ENCODE measurements at places on chromosomes 16 and 17.
A peak's percentile ranks its signal among the peaks of the same experiment; 100 is the strongest.

GRCh38 chr17:78601577-78602190 lies 24.5 kb upstream of the DNAH17 start:
- no peak for DNase-seq

- DNase-seq, result no peak
These were observed 49.0 kb upstream of the PIK3R6 start for GRCh38 chr17:8916466-8916865.

DNA sequence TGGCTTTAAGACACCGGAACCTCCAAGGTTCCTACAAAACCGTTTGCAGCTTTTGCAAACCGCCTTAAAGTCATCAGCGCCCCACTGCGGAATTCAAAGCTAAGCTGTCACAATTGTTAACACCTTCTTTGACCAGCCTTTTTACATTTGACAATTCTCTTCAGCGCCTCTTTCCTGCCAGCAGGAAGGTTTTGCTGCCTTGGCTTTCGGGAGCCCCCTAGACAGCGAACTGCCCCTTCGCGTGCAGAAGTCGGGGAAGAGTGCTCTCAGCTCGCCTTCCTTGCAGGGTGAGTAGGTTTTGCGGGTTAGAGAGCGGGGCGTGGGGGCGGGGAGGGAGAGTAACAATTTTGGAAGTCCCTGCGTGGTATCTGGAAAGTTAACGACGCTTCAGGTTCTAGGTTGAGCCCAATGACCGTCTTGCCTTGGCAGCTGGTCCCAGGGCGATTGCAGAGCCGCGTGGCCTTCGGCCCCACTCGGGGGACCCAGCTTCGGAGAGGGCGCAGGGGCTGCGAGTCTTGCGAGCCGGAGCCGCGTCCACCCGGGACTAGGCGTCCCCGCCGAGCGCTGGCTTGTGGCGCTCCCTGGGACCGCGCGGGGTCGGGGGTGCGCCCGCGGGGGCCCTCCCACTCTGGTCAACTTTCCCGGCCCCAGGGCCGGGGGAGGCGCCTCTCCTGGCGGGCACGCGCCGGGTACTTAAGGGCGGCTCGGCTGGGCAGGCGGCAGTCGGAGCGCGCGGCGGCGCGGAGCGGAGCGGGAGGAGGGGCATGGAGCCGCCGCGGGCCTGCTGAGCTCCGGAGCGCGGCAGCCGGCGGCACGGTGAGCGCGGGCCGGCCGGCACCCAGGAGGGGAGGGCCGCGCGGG lies at the start of gene HAS3:
HAS3 (plus strand) TSS at position 153 of the 861 bp plus-strand sequence. CDS start 3,743 bp downstream, outside the sequence.
- peak; percentile 22 for DNase-seq

DNA sequence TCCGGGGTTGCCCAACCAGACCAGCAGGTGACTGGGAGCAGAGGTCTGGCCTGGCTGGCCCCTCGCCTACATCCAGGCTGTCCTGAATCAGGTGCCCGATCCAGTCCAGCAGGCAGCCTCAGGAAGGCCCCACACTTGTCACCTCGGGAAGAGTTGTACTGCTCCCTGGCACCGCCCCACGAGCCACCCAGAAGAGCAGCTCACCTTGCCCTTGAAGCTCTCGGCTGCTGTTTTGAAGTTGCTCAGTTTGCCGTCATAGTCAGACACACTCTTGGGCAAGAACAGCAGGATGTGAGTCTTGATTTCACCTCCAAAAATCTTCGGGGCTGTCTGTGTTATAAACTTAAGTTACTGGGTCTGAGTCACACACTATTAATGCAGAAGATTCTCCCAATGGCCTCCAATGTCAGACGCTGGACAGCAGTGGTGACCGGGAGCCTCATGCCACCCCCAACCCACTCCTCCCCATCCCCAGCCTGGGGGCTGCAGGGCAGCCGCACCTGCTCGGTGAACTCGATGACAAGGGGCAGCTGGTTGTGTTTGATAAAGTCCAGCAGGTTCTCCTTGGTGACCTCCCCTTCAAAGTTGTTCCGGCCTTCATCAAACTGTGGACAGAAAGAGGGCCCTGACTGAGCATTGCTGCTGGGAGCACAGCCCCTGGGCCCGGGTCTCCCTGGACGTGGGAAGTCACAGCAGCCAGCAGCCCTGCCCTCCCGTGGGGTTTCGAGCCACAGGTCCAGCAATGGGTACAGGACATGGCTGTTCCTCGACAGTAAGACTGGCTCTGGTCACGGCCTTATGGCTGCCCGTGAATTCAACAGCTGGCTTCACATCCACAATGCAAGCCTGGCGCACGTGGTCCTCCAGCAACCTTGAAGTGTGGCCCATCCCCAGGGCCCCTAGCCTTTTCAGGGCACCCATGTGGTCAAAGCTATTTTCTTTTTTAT lies 12.2 kb upstream of the PPP1R27 start:
- no peak for DNase-seq

DNA sequence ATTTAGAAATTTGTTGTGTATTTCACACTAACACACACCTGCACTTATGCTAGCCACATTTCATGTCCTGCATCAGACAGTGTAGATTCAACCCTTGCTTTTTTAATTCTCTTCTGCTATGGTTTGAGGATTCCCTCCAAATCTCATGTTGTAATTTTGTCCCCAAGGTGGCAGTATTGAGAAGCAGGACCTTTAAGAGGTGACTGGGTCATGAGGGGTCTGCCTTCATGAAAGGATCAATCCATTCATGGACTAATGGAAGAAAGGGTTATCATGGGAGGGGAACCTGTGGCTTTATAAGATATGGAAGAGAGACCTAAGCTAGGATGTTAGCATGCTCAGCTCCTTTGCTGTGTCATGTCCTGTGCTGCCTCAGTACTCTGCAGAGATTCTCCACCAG lies 1032.2 kb downstream of the CDH11 start:
- no peak for DNase-seq

DNA sequence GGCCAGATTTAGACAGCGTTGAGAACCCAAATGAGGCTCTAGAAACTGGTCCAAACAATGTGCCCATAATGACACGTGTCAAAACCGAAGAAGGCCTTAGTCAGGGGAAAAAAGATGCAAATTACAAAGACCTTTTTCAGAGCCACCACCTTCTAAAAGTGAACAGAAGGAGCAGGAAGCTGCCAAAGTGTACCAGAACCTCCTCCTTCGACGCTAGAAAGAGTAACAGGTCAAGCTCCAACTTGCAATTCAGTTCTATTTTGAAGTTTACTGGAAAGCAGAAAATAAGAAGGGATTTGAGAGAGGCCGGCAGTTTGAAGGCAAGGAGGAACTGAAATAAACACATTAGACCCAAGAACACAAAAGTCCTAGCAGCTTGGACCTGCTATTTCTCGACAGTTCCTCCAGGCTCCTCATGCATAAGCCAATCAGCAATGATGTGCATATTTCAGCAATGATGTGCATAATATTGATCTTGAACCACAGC lies 61.8 kb downstream of the XYLT1 start:
- DNase-seq, result no peak

GRCh38 chr16:83586461-83587200 lies 221.1 kb upstream of the HSBP1 start:
- no peak for DNase-seq

DNA sequence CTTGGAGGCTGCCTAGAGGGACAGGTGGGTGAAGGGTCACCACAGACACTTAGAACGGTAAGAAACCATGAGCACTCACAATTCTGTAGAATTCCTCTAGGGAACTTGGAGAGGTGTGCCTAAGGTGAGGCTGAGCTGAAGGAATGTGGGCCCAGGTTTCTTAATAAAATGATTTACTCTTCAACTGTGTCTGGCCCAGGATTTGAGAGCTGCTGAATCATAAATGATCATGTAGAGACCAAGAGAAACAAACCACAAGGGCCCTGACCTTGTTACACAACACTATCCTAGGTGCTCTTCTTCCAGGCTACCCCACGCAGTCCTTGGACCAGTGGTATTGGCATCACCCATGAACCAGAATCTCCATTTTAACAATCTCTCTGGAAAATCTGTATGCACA lies 27.7 kb downstream of the ZNF18 start:
- no peak for DNase-seq

DNA sequence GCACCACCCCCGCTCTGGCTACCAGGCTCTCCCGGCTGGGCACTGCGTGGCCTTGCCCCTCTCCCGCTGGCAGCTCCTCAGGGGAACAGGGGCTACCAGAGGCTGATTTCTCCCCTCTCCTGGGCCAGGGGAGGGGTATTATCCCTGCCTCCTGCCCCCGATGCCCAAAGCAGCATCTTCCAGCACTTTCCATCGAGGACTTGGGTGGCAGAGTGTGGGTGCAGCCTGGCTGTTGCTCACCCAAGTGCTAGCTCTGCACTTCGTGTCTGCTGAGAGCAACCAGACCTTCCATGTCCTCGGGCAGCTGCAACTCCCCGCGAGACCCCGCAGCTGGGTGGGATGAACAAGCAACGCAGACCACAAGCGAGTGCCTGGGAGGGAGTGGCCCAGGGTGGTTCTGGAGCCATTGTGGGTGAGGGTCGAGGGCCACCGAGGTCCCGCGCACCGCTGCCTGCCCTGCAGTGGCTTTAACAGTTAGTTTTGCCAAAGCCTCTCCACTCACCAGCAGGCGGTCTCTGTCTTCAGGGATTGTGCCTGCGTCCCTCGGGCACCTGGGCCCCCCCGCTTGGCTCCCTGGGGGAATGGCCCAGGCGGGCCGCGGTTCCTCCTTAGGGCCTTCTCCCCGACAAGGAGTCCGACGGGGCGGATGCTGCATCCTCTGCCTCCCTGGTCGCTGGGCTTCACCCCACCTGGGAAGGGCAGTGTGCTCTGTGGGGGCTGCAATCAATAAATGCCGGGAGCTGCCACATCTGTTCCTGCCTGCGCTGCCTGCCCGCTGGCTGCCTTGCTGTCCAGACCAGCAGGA lies 8.4 kb downstream of the SLC25A10 start:
- no peak for DNase-seq

DNA sequence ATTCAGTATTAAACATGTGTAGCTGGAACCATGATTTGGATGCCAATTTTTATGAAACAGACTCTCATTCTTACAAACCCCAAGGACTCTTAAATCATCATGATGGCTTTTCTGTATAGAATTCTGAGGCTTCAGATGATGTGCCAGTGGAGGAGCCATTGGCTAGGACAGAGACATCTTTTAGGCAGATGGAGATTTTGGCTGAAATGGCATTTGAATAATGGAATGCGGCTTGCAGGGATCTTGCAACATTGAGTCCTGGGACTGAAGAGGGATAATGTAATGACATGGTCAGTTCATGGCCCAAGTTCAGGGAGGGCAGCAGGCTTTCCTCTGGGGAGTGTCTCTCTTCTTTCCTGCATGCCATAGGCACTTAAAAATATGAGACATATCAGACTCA lies 172.4 kb downstream of the ABCA8 start:
- no peak for DNase-seq

GRCh38 chr17:60971515-60972369 lies 294.1 kb downstream of the BCAS3 start:
- peak; percentile 47 for DNase-seq

DNA sequence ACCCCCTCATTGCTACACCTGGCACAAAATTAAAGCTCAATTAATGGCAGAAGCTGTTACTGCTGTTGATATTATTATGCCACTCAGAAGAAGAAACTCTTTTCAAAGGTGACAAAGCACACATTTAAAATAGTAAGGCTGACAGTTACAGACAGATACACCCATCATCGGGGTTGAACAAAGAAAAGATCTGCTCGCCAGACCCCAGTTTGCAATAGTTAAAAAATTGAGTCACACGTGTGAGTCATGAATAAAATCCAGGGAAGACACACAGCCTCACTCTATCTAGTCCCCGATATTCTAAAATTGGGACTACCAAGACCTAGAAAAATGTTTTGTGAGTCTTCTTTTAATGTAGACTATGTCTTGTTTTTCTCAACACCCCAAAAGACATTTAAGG lies 330.0 kb upstream of the SOX9 start:
- DNase-seq, result no peak

- DNase-seq, result no peak
These were observed 4.0 kb upstream of the CDH11 start for GRCh38 chr16:65125871-65126270.

- no peak for DNase-seq
These were observed 19.3 kb downstream of the IGFBP4 start for GRCh38 chr17:40462343-40463121.

DNA sequence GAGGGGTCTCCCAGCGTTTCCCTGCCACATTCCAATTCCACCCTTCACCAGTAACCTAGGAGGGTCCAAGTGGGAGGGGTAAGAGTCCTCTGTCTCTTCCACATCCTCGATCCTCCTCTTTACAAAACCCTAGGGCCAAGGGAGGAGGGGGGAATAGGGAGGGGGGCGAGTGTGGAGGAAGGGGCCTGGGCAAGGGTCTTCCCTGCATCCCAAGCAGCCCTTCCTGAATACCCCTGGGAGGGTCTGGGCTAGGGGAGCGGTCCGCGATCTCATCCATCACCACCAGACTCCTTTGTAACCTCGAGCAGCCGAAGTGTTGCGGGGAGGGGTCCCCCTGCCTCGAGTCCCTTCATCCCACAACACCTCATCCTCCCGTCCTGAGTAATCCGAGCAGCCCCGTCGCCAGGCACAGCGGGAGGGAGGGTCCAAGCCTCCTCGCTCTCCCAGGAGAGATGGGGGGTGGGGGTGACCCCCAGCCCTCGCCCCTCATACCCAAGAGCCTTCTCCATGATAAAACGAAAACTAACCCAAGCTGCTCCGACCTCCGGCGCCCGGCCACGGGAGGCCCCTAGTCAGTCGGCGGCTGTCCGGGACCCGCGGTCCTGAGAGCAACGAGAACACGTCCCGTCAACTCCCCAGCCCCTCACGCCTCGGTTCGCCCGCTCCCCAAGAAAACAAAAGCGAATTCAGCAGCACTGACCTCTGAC lies 502 bp downstream of the SMPD3 start:
- no peak for DNase-seq

DNA sequence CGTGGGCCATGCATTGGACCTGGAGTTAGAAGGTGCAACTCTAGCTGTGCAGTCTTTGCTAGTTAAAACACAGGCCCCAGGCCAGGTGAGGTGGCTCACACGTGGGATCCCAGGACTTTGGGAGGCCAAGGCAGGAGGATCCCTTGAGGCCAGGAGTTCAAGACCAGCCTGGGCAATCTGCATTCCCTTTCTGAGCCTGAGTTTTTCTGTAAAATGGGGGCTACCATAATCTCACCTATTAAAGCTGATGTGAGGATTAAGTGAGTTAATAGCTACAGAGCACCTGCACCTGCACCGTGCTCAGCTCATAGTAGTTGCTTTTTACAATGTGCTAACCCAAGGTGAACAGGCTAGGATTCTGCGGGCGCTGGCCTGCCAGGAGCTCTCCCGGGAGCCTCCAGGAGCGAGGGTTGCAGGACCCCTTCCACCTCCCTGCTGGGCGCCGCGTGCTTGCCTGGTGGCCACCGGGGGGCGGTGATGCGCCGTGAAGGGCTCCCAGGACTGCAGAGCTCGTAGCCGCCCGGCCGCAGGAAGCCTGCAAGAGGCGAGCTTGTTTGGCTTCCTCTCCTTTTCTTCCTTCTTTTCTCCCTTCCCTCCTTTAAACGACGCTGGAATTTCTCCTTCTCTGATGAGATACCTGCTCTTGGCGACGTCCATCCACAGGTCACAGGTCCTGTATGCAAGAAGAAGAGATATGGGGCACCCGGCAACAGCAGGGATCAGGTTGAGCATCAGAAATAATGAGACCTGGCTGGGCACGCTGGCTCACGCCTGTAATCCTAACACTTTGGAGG lies 51.3 kb downstream of the ZFP90 start:
- peak; percentile 30 for DNase-seq

- DNase-seq, result peak; percentile 33
These were observed 20.3 kb upstream of the NFATC3 start for GRCh38 chr16:68064791-68065365.

GRCh38 chr17:37148156-37148555 lies 199.4 kb downstream of the AATF start:
- no peak for DNase-seq
